Small intestine (tissue), 16 donors: ENCODE measurements at places on chromosomes 2 and 18. TPM values are rescaled to one million over a fixed set of nuclear protein-coding genes. Genes with fewer than 3 reads are reported as not detected.
A peak's percentile ranks its signal among the peaks of the same experiment; 100 is the strongest.

DNA sequence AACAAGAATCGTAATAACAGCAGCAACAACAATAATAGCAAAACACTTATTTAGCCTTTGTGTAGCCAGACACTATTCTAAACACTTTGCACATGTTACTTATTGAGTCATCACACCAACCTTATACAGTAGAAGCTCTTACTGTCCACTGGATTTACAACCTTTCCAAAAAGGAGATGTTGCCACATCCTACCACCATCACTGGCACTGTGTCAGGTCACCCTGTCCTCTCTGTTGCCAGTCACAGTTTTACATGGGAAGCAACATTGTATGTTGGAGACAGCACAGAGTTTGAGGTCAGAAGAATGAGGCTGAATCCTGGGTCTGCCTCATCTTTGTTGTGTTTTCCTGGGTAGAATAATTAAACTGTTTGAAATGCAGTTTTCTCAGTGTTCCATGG, 201.4 kb upstream of the EPAS1 start:
- DNase-seq = no peak

Gene UGT1A6
- polyA plus RNA-seq = not detected

- DNase-seq = no peak
These were observed 147.6 kb downstream of the THADA start for GRCh38 chr2:43448011-43448821.

- DNase-seq = no peak
These were observed 125.8 kb upstream of the ZNF804A start for GRCh38 chr2:184472481-184472880.

DNA sequence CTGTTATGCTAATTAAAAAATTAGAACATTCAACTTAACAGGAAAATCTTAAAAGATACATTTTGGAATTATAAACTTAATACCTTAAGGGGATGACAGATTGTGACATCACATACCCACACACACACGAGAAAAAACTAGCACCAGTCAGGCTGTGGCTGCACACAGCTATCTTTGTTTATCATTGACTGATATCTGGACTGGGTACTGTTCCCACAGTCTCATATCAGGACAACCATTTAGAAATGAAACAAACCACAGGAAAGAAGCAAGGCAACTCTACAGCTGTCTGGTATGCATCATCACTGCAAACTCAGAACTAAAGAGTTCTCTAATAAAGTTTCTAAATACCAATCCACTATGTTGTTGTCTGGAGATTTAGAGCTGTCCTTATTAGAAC, 210.9 kb upstream of the SMAD7 start:
- no peak for DNase-seq

Gene PLCL1
- 0.58 TPM for polyA plus RNA-seq

GRCh38 chr2:237033536-237034060, 52.1 kb upstream of the COPS8 start:
- no peak for DNase-seq

DNA sequence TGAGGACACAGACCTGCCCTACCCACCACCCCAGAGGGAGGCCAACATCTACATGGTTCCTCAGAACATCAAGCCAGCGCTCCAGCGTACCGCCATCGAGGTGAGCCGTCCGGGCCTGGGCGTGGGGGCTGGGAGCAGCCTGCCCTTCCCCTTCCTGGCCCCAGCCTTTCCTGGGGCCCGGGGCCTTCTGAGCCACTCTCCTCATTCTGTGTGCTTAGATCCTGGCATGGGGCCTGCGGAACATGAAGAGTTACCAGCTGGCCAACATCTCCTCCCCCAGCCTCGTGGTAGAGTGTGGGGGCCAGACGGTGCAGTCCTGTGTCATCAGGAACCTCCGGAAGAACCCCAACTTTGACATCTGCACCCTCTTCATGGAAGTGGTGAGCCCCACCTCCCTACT, 157.9 kb downstream of the DYSF start:
- no peak for DNase-seq

Gene PARD3B
- 4.0 TPM for polyA plus RNA-seq

- DNase-seq = no peak
These were observed 37.5 kb downstream of the TMEM18 start for GRCh38 chr2:639703-640102.

GRCh38 chr2:175687465-175687864, 314.6 kb downstream of the LNPK start:
- no peak for DNase-seq

GRCh38 chr2:160053946-160054345, 8.5 kb downstream of the PLA2R1 start:
- DNase-seq = no peak

DNA sequence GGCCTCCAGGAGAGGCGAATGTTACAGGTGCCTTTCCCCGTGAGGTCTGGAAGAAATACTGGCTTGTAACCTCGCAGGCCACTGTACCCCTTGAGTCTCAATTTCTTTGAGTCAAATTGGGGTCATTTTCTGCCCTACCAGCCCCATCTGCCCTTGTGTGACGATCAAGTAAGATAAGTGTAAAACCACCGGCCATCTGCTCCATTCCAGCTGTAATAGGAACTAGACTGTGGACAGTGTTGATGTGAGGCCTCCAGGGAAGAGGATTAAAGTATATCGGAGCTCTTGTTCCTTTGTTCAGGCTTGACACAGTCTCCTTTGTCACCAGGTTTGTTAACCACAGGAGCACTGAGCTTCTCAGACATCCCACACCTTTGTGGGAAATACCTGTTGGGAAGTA, 65.6 kb downstream of the MRPS9 start:
- DNase-seq = no peak

DNA sequence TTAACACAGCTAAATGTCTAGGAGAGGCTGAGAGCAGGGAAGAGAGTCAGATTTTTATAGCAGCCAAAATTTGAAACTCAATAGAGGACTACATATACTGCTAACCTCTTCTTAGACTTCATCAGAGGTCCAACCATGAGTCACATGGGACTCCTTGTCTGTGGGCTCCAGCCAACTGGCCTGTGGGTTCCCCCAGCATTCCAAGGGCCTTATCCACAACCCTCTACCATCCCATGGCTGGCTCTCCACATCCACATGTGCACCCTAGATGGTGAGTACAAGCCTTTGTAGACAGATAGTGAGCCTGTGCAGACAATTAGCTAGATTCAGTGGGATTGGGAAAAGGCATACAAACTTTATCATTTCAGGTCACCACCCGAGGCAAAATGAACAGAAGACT, 901.9 kb upstream of the ZEB2 start:
- no peak for DNase-seq

Gene IL1RL1
- polyA plus RNA-seq = 3.4 TPM

- peak; percentile 21 for DNase-seq
These were observed 43.7 kb upstream of the SEMA4C start for GRCh38 chr2:96913398-96914202.

DNA sequence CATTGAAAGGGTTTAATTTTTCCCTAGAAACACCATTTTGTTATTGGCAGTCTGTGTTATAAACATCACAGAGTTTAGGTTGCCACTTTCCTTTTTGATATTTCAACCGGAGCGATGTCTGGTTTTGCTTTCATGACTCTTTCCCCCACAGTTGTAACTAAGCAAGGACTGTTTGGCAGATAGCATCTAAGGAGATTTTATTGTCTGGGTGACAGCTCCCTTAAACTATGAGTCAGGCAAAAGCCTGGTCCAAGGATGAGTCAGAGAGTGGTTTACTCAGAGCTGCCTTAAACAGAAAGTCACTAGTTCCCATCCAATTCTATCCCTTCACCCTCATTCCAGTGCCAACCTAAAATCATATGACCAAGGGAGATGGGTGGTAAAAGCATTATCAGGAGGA, 341.6 kb upstream of the VWC2L start:
- no peak for DNase-seq

- no peak for DNase-seq
These were observed 27.9 kb downstream of the CCDC88A start for GRCh38 chr2:55391615-55392242.
